ENCODE measurements at places on chromosomes 16 and 17.

GRCh38 chr17:36591434-36592315 lies at the start of gene DHRS11:
TSS of gene DHRS11 (plus strand) at chr17:36591879. CDS start at chr17:36592010, 131 bp downstream.
- peak; percentile 82 for DNase-seq

- no peak for DNase-seq
Observed at GRCh38 chr17:74920642-74921025, 2.4 kb downstream of the USH1G start.

- no peak for DNase-seq
Observed at GRCh38 chr17:67528751-67529436, 151.8 kb downstream of the PITPNC1 start.

DNA sequence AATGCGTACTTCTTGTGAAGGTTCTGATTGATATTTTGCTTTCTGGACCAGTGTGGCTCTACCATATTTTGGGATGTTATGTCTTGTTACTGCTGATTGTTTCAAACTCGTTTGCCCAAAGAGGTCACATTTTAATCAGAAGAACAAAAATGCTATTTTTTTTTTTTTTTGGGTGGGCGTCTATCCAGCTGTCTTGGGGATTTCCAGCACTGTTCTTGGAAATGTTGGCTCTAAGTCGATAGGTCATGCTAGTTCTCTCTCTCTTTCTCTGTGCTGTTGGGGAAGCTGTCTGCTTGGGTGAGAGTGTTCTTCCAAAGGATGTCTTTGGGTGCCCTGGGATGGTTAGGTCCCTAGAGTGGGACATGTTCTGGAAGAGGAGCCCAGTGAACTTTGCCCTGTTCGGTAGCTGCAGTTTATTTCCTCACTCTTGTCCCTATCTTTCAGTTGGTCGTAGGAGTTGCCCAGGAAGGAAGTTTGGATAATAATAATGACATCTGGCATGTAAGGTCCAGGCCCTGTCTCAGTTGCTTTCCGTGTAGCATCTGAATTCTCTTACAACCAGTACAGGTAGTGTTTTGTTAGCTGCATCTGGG lies 2.9 kb downstream of the IRF8 start:
- no peak for DNase-seq

DNA sequence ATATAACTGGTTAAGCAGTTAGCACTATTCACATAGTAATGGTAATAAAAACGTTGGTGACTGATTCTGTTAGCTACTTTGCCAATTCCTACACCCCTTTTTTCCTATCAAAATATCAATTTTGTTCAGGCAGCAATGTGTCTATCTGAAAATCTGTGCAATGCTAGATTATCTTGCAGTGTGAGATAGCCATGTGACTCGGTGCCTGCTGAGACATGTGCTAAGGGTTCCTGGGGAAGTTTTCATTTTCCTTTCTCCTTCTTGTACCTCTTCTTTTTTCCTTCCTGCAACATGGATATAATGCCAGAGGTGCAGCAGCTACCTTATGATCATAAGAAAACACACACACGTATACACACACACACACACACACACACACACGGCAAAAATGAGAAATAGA lies 100.5 kb upstream of the SHISA6 start:
- DNase-seq: no peak

Data from CD4-positive, alpha-beta T cell (primary cell).